Neural crest cell (in vitro differentiated cells): ENCODE measurements at places on chromosomes 4 and X.

- no peak overlapping the region for H3K27ac ChIP-seq
- H3K4me3 ChIP-seq = no peak overlapping the region
- peaks cover 14% of the 10 kb centered on the region for H3K4me1 ChIP-seq
- H3K36me3 ChIP-seq = no peaks in the 10 kb centered on the region
These were observed 31.0 kb downstream of the PRPS1 start for GRCh38 chrX:107659286-107659685.

GRCh38 chr4:184147858-184148737 lies 69.6 kb downstream of the ENPP6 start:
- no peak for DNase-seq
- no peak overlapping the region for H3K4me3 ChIP-seq
- H3K4me1 ChIP-seq = peaks cover 6% of the 10 kb centered on the region
- H3K27ac ChIP-seq = no peak overlapping the region
- H3K27me3 ChIP-seq = no peaks in the 10 kb centered on the region

GRCh38 chr4:85656759-85657505 lies 182.0 kb downstream of the ARHGAP24 start:
- H3K27ac ChIP-seq = no peak overlapping the region
- H3K4me3 ChIP-seq = no peak overlapping the region
- no peaks in the 10 kb centered on the region for H3K27me3 ChIP-seq
- DNase-seq = no peak
- H3K4me1 ChIP-seq = no peaks in the 10 kb centered on the region

- peaks cover 10% of the 10 kb centered on the region for H3K4me1 ChIP-seq
- H3K36me3 ChIP-seq = no peaks in the 10 kb centered on the region
- no peak overlapping the region for H3K27ac ChIP-seq
- DNase-seq = no peak
- H3K4me3 ChIP-seq = no peak overlapping the region
These were observed 15.0 kb downstream of the G6PD start for GRCh38 chrX:154531626-154532025.

DNA sequence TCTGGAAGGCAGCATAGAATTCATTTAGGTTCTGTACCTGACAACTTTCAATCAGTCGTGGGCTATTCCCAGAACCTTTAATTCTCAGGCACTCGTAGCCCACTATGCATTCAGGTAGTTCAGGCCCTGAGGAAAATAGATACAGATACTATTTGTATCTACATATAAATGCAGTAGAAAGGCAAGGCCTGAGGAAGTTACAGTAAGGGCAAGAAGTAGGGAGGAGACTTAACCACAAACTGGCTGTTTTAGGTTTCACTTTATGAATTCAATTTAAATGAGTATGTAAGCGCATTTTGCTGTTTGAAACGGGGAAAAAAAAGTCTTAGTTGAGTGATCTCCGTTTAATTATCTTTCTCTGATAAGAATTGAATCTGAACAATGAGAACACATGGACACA lies 529.4 kb upstream of the ATOH1 start:
- H3K36me3 ChIP-seq = no peaks in the 10 kb centered on the region
- no peaks in the 10 kb centered on the region for H3K27me3 ChIP-seq
- no peak for DNase-seq
- no peaks in the 10 kb centered on the region for H3K4me1 ChIP-seq
- no peak overlapping the region for H3K4me3 ChIP-seq
- H3K27ac ChIP-seq = no peak overlapping the region

DNA sequence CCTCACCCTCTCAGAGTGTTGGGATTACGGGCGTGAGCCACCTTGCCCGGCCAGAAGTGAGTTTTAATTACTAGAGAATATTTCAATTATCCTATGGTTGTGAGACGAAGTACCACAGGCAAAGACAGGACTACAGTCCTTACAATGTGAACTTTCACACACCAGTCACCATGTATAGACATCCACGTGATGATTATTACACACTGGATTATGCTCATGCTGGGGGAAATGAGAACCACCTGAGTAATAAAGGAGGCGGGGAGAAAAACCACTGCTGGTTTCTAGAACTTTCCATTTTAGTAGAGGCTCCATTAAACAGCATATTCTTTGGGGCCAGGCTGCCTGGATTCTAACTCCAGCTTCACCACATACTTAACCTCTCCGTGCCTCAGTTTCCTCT lies 42.5 kb upstream of the TLR2 start:
- no peak overlapping the region for H3K4me3 ChIP-seq
- no peak for DNase-seq
- H3K27ac ChIP-seq = no peak overlapping the region

DNA sequence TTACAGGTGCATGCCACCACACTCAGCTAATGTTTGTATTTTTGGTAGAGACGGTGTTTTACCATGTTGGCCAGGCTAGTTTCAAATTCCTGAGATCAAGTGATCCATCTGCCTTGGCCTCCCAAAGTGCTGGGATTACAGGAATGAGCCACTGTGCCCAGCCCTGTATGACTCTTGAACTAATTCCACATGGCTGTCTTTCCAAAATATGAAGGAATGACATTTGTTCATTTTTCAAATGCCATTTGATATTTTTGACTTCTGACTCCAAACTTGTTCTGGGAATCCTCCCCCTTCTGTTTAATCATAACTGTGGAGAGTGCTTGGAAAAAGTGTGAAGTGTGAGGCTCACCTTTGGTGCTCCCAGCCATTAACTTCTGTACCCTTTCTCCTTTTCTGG lies 119.2 kb downstream of the NHS start:
- H3K27me3 ChIP-seq = peaks cover 15% of the 10 kb centered on the region
- DNase-seq = no peak
- H3K4me1 ChIP-seq = no peaks in the 10 kb centered on the region
- no peak overlapping the region for H3K4me3 ChIP-seq
- no peak overlapping the region for H3K27ac ChIP-seq
- H3K36me3 ChIP-seq = peaks cover 9% of the 10 kb centered on the region
